ENCODE measurements at places on chromosomes 1 and 21.

GRCh38 chr21:40284409-40284808, 417.2 kb downstream of the PCP4 start:
- no peak for DNase-seq

- no peak for DNase-seq
Measured at GRCh38 chr1:101371259-101371658, 134.4 kb downstream of the S1PR1 start.

GRCh38 chr1:16393570-16394521, 26.8 kb downstream of the SZRD1 start:
- no peak for DNase-seq

DNA sequence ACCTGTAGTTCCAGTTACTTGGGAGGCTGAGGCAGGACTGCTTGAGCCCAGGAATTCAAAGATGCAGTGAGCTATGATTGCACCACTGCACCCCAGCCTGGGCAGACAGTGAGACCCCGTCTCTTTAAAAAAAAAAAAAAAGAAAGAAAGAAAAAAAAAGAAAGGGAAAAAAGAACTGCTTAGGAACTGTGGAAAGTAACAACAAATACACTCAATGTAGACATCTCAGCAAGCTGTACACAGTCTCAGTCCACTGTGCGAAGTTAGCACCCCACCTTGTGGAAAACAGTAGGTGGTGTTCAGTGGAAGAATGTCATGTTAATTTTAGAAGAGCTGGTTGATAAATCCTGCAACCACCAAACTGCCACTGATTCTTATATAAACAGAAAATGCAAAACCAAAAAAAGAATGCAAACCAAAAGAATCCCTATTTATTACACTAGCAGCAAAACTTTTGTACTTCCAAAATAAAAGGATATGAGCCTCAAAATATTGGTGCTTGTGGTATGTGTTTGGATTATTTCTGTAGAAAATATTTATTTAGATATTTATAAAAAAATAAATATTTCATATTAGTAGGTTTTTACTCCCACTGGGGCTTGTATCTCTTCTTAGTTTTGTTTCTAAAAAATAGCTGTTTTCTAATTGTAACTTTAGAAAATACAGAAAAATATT, 31.1 kb downstream of the ALG14 start:
- DNase-seq = no peak

DNA sequence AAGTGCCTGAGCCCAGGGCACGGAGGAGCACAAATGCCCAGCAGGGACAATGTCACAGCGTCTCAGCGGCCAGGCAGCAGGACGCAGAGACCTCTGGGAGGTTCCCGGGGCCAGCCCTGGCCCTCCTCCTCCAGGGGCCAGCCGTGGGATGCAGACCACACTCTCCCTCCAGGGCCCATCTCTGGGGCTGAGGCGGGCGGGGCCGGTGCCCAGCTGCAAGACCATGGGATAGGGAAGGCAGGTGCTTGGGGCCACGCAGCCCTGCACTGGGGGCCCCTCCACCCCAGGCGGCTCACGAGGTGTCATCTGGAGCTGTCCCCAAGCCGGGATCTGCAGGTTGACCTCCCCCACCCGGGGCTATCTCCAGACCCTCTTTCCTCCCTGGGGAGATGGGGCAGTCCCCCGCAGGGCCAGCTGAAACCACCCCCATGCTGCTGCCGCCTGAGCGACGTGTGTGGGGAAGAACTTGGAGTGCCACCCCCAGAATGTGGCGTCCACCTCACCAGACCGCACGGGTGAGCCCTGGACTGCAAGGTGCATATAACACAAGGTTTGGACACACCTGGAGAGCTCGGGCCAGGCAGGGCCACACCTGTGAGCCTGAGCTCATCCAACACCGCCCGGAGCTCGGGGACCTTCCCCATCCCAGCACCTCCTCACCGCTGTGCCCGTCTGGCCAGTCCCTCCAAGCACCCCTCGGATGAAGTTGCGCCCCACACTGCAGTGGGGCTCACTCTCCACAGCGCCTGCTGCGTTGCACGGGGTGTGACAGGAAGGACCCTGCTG, 4.1 kb upstream of the TTLL10 start:
- no peak for DNase-seq

DNA sequence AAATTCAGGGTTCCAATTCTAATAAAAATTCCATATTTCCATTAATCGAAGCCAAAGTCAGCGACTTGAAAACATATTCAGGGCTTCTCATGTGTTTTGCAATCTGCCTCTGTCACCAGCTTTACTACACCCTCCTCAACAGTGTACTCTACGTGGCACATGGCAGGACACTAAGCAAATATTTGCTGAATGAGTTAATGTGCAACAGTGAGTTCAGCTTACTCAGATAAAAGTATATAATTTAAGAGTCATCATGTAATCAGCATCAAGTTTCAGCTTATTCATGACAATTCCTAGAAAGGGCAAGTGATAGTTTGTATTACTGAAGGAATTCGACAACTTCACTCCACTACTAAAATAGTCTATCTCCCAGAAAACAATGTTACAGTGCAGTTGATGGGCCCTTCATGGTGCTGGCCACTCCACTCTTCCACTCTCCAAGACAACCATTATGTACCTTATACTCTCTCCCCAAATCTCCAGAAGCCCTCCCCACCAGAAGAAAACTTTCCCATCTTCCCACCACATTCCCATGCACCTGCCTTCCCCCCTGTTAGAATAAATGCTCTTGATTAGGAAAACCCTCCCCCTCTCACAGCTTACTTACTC, 97.3 kb downstream of the TTLL7 start:
- no peak for DNase-seq

DNA sequence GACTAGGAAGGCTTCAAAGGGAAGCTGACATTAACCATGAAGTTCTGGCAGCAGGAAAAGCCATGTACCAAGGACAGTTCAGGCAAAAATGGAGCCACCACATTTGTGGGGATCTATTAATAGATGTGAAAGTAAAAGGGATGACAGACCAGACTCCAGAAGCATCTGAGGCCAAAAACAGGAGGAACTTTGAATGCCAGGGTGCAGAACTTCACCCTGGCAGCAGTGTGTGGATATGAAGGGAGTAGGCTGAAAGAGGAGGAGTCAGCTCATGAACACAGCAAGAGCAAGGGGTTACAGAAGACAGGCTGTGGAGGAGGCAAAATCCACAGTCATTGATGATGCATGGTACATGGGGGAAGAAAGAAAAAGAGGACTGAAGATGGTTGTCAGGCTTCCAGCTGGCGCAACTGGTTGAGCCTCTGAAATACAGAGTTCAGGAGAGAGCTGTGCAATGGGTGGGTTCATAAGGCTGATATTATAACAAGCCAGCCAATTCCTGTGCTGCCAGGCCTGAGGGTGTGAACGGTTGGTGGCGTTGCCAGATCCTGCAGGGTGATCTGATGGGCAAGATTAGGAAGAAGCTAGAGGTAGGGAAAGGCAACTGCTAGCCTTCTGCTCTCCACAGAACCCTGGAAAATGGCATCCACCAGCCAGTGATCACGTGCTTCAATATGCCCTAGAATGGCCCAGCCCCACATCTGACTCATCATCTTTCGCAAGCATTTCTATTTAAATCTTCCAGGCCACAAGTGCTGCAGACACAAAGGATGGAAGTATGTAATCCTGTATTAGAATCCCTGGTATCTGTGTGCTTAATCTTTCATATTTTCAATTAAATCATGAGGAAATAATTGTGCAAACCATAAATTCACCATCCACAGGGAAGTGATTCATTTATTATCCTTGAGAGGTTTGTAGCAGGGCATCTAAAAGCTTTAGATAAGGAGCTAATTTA, 81.9 kb downstream of the SLC25A24 start:
- no peak for DNase-seq

Measured in stimulated activated CD8-positive, alpha-beta memory T cell treated with anti-CD3 and anti-CD28 coated beads, Interleukin-4, amount 100 ng/mL, for 4 hours (primary cell).